T-helper 2 cell treated with Interferon-gamma antibody and Interleukin-4, amounts not matched to agents 5 μg/mL and 100 μg/mL, for 36 hours (primary cell): ENCODE measurements at places on chromosomes 5 and 9.
A peak's percentile ranks its signal among the peaks of the same experiment; 100 is the strongest.

GRCh38 chr9:134932606-134933005, 14.9 kb upstream of the FCN1 start:
- DNase-seq: no peak

GRCh38 chr9:130940693-130941576, 1.9 kb upstream of the FIBCD1 start:
- DNase-seq: peak; percentile 59

DNA sequence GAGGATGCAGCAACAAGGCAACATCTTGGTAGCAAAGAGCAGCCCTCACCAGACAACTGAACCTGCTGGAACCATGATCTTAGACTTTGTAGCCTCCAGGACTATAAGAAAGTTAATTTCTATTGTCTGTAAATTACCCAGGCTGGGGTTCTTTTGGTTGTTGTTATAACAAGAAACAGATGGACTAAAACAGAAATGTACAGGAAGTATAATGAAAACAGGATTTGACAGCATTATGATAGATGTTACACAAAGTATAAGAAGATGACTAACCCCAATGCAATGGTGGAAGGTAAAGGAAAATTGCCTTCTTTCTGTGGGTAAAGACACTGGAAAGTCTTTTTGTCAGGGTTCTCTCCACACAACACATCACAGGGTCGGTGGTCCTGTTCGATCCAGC, 204.2 kb downstream of the SGCD start:
- no peak for DNase-seq

DNA sequence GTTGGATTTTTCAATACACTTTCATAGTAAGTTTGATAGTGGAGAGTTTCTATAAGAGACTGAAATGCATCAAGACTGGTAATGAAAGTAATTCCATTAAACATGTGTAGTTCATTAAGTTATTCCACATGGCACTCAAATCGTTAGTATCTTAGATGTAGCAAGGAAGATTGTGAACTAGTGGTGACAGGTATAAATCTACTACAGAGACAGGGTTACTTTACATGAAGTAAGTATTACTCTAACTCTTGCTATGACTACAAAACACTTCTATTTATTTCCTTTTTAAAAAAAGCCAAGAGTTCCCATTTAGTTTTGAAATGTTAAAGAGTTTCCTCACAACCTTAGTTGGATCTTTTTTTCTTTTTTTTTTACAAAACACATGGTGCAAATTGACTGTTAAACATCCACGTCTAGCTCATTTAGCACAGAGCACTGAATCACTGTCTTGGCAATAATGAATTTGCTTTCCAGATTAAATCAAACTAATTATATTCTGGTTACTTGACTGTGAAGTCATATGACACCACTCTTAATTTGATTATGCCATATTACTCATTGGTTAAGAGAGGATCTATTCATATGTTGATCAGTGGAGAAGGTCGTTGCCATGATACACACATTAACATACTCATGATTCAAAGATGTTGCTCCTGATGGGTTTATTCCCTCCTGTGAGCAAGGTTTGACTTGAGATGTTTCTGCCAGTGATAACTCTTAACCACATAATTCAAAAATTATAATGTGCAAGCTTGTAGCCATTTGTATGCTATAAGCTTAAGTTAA, 644.8 kb downstream of the EFNA5 start:
- DNase-seq: no peak

DNA sequence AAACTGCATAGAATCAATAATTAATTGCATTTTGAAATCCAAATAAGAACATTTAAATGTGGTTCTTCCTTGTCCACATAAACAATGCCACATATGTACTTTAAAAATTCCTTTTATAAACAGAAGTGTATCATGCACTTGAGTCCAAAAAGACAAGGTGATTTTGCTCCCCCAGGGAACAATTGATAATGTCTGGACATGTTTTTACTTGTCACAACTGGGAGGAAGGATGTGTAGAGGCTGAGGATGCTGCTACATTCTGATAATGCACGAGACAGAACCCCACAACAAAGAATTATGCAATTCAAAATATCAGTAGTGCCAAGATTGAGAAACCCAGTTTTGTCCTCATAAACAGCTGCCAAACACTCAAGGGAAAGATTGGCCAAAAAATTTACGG, 181.1 kb upstream of the ISL1 start:
- DNase-seq: no peak

GRCh38 chr9:81086416-81086815, 602.9 kb downstream of the TLE1 start:
- no peak for DNase-seq

DNA sequence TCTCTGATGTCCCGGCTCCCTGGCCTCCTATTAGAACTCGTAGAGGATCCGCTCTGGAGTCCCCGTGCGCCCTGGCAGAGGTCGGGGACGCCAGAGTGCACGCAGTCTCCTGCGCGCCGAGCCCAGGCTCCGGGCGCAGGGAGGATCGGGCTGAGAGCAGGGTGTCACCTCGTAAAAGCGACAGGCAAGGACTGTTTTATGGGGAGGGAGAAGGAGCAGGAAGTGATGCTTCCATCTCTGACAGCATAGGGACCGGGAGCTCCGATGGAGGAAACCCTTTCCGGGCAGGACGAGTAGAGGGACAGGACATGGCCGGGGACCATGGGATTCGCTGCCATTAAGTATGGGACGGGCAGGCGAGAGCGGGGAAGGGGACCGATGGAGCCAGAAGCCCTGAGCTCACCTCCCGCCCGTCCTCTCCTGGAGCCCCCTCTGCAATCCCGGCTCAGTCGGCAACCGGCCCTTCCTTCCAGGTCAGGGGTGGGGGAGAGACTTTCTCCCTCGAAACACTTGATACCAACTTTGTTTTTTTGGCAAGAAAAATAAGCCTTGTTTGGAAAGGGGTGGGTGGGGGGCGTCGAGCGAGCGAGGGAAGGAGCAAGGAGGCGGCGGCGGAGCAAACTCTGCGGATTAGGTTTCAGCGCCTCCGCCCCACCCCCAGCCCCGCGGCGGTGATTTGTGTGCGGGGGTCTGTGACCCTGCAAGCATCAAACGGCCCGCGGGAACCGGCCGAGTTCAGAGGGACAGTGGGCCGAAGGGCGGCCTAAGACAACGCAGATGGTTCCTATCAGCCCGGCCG, 12.6 kb downstream of the LMX1B start:
- DNase-seq: no peak

DNA sequence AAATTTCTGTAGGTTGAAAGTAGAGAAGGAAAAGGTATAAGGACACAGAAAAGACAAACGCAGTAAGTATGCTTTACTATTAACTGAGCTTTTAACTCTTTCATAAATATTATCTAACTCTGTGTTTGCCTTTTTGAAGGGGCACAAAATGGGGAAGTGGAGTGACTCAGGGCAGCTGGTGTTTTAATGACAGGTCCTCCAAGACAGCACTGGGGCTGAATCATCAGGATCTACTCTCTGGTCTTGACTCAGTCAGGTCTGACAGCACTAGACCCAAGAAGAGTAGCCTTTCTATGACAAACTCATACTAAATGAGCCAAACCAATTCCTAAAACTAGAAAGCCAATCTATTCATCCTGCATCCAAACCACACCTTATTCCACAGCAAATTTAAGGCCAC, 102.2 kb downstream of the APTX start:
- DNase-seq: no peak

- no peak for DNase-seq
These were observed 303.1 kb downstream of the CDH12 start for GRCh38 chr5:22549876-22550671.

- DNase-seq: no peak
These were observed 13.0 kb downstream of the F2RL2 start for GRCh38 chr5:76610196-76610595.

GRCh38 chr9:18338042-18338441, 135.9 kb upstream of the ADAMTSL1 start:
- DNase-seq: no peak

- no peak for DNase-seq
These were observed 41.0 kb downstream of the DIMT1 start for GRCh38 chr5:62362701-62363100.

- DNase-seq: no peak
These were observed 51.2 kb upstream of the RPS23 start for GRCh38 chr5:82329393-82329792.

DNA sequence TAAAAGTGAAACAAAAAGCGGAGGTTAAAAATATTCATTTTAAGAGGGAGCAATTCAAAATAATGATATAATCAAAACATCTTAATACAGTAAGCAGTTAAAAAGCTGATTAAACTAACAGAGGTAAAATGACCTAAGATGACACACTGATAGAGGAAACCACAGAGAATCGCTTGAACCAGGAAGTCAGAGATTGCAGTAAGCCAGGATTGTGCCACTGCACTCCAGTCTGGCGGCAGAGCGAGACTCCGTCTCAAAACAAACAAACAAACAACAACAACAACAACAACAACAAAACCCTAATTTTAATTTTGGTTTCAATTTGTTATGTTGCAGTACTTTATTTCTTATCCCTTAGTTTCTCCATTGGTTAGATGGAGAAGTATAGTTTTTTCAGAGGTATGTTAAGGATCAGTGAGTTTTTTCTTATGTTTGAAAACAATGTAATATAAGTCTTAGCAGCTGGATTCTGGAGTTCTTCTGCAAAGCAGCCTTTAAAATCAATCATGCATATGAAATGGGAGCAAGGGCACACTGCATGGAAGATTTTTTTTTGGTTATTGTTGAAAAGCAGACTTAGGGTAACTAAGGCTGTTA, 58.5 kb downstream of the MLANA start:
- DNase-seq: peak; percentile 17

GRCh38 chr9:1528456-1528855, 478.3 kb downstream of the DMRT2 start:
- DNase-seq: no peak

GRCh38 chr5:172910828-172911627, 48.2 kb upstream of the RPL26L1 start:
- DNase-seq: no peak
